ENCODE measurements at places on chromosomes 3 and 15.

GRCh38 chr3:102511639-102512038, 76.8 kb downstream of the ZPLD1 start:
- DNase-seq: no peak

DNA sequence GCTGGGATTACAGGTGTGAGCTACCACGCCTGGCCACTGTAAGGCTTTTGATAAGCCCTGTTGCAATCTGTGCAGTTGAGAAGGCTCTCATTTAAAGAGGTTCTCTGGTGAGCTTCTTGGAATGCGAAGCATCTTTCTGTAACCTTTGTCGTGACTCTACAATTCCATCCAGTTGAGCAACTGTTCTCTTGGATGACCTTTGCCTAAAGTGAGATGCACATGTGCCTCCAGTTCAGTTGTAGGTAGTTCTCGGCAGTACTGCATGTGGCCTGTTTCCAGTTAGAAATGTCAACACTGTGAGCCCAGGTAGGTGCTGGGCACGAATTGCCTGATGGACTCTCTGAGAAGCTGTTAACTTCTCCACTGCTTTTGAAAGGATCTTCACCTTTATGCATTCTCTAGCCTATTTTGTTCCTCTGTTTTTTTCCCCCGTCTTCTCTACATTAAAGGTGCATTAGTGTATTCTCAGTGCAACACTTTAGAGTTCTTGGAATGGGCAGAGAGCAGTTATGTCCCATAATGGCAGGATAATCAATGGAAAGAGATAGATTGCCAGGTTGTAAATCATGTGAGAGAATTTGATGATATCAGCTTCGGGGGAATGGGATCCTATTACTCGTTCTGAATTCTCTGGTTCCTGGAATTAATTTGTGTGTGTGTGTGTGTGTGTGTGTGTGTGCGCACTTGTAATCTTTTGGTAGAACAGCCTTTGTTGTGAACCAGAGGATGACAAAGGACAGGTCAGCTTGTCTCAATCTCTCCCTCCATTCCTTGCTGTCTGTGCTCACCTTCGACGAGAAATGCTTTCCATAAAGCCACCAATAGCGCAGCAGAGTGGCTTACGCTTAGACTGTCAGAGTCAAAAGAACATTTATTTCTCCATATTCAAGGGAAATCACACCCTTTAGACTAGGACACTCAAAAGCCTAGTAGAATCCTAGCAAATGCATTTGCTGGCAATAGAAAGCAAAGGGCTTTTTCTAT, 51.1 kb downstream of the PTPRG start:
- DNase-seq: no peak

DNA sequence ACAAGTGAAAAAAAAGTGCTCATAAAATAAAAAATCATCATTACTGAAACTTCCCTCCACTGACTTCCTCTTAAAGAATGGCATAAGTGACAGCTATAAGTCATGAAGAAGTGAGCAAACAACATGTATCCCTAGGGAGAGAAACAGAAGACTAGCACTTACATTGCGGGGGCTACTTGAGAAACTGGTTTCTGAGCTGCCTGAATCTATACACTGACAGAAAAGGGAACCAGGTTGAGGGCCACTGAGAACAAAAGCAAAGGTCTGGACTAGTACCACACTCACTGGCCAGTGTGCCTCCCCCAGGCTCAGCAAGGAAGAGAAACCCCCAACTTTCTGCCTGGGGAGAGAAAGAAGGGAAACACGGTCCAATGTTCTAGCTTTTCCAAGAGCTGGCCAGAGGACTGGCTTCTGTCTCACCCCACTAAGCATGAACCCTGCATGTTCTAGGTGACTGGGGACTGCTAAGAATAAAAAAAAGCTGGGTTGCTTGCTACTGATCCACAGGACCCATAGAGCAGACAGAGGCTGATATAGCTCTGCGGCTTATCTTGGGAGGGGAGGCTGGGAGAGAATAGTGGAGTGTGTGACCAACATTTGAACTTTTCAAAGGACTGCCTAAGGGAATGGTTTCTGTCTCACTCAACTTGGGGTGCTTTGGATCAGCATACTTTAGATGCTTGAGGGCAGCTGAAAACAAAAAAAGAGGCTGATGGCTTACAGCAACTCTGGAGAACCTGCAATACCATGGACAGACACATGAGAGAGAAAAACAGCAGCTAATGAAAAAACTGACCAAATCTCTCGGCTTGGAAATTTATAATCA, 8.1 kb downstream of the RAD18 start:
- DNase-seq: no peak

DNA sequence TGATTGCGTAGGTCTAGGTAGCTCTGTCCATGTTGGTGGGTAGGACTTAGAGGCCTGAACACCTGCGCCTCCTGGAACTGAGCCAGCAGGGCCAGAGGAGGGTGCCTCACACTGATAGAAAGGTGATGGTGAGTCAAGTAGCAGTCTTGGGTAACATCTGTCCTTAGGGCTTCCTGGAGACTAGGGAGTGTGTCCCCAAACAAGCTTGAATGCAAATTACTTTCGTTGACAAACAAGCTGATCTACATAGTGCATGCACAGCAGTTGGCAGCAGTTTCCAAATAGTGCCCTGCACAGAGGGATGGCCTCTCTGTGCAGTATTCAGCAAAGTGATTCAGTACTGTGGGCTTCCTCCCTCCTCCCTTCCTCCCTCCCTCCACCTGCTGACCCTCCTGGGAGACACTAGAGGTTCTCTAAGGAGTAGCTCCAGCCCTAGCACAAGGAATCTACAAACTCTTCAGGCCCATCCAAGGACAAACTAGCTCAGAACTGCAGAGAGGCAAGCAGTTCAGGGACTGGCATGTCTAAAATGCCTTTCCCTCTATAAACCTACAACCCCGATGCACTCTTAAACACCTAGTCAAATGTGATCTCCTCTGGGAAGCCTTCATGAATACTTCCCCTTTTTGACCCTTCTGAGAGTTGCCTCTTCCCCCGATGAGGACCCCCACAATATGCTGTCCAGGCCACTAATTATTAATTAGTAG, 61.0 kb downstream of the TLE3 start:
- no peak for DNase-seq

DNA sequence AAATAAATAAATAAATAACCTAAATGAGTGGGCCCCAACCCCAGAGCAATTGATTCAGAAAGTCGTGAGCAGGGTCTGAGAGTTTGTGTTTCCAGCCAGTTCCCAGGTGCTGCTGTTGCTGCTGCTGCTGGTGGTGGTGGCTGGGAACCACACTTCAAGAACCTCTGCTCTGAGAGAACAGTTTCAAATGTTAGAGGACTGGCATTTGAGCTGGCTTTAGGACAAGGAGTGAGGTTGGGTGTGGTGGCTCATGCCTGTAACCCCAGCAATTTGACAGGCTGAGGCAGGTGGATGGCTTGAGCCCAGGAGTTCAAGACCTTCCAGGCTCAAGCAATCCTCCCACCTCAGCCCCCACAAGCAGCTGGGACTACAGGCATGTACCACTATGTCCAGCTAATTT, 123.1 kb upstream of the UBE2E1 start:
- DNase-seq: no peak
